ENCODE measurements at places on chromosomes 5 and 9. TPM values are rescaled to one million over a fixed set of nuclear protein-coding genes. Genes with fewer than 3 reads are reported as not detected.

- DNase-seq = no peak
Measured at GRCh38 chr5:126251024-126251423, 172.2 kb upstream of the GRAMD2B start.

The NEURL1B gene
- total RNA-seq = 24.8 TPM

The AK6 gene
- 29.1 TPM for total RNA-seq

The SH2D3C gene
- total RNA-seq = 59.4 TPM

GRCh38 chr9:138099803-138100598 is 222.4 kb downstream of the CACNA1B start:
- DNase-seq = peak; percentile 16

DNA sequence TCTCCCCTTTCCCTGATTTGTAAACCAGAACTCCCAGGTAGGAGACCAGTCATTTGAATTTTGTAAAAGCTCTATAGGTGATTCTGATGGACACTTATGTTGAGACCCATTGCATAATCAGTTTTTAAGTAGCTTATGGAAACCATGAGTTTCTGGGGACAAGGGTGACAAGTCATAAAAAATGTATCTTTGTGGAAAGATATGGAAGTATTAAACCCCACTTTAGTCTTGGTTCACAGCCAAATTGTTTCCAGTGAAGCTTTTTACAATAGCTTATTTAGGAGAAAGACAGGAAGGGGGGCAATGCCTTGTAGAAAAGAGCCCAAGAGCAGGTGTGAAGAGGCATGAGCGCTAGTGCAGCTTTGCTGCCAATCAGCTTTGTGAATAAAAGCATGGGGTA is 453 bp upstream of the CCL28 start:
- DNase-seq = no peak

GRCh38 chr5:33715661-33716060 is 176.1 kb downstream of the ADAMTS12 start:
- DNase-seq = no peak

- no peak for DNase-seq
Measured at GRCh38 chr5:116142495-116142894, 57.7 kb downstream of the COMMD10 start.
